ENCODE measurements at places on chromosomes 3 and 15. TPM values are rescaled to one million over a fixed set of nuclear protein-coding genes. Genes with fewer than 3 reads are reported as not detected.
A peak's percentile ranks its signal among the peaks of the same experiment; 100 is the strongest.

DNA sequence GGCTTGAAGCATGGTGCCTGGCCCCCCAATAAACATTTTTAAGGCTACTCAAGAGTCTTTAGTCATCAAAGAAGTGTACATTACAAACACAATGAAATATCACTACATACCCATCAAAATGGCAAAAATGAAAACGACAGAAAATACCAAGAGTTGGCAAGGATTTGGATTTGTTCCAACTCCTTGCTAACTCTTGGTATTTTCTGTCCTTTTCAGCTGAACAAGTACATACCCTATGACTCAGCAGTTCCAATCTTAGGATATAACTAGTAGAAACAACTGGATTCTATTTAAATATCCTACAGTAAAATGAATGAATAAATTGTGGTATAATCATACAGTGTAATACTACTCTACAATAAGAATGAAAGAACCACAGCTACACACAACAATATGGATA, 25.1 kb upstream of the GABPB1 start:
- H3K27me3 ChIP-seq = no peaks in the 10 kb centered on the region
- H3K27ac ChIP-seq = no peak overlapping the region
- H3K4me1 ChIP-seq = peaks cover 3% of the 10 kb centered on the region
- DNase-seq = no peak

DNA sequence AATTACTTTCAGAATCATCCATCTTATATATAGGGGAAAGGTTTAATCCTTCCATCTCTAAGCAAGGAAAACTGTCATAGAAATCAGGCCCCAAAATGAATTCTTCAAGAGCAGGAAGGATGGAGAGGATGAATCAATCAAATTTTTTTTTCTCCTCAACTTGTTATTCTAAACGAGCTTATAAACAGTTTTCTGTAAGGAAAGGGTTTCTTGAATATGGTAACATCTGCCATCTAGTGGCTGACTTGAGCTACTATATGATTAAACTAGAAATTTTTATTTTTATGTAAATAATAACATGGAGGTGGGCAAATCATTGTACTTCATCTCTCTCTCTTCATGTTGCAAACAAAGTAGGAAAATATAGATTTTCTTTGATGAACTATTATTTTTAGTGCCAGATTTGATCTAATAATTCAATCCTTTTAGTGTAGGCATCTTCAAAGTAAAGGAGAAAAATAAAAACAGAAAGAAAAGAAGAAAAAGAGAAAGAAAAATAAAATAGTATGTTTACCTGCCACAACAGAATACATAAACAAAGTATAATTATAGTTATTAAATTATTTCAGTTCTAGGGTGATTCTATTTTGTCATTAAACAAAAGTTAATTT, 146.6 kb downstream of the SERPINI1 start:
- no peak overlapping the region for H3K27ac ChIP-seq
- no peaks in the 10 kb centered on the region for H3K36me3 ChIP-seq
- peaks cover 10% of the 10 kb centered on the region for H3K4me1 ChIP-seq

DNA sequence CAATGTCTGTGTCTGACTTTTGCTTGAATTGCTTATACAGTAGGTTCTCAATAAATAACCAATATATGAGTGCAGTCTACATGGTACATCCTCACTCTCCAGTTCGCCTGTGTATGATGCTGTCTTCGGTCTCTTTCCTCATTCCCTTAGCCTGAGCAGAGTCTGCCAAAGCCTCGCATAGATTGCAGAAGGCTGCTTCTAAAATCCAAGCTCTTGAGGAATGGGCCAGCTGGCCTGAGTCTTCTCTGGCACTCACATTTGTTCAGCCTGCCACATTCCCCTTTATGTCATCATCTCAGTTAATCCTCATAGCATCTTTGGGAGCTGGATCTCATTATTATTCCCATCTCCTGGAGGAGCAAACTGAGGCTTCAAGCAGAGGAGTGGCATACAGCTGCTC, 27.2 kb upstream of the ADAMTS7 start:
- peaks cover 3% of the 10 kb centered on the region for H3K27me3 ChIP-seq
- no peak overlapping the region for H3K27ac ChIP-seq
- no peak overlapping the region for H3K4me3 ChIP-seq
- H3K4me1 ChIP-seq = peaks cover 16% of the 10 kb centered on the region
- no peak for DNase-seq

- H3K4me1 ChIP-seq = peaks cover 12% of the 10 kb centered on the region
- no peaks in the 10 kb centered on the region for H3K27me3 ChIP-seq
- H3K36me3 ChIP-seq = peaks cover 4% of the 10 kb centered on the region
- no peak overlapping the region for H3K27ac ChIP-seq
Measured at GRCh38 chr15:32878869-32879805, 161.3 kb downstream of the GREM1 start.

DNA sequence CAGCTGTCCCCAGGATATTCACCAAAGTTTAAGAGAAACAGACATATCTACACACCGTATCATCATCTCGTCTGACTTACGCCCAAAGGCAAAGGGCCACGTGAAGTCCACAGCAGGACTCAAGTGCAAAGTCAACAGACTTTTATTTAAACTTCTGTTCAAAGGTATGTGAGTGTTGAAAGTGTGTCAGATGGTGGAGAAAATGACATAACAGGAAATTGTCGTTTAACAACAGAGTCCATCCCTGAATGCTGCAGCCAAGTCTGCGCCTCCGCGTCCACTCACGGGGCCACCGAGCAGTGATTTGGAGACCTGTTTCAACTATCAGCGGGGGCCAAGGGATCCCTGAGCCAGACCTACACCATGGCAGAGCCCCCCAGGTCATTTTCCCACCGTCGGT, 165.6 kb downstream of the XXYLT1 start:
- H3K36me3 ChIP-seq = peaks cover 6% of the 10 kb centered on the region
- H3K27me3 ChIP-seq = peaks cover 3% of the 10 kb centered on the region
- H3K27ac ChIP-seq = peak overlapping the region; percentile 10
- no peak for DNase-seq
- peaks cover 50% of the 10 kb centered on the region for H3K4me1 ChIP-seq
- no peak overlapping the region for H3K4me3 ChIP-seq

Gene CYP1A2
- not detected for total RNA-seq

Gene TMEM207
- not detected for total RNA-seq

All from type B pancreatic cell (in vitro differentiated cells).